ENCODE measurements at places on chromosomes 7 and 10.

GRCh38 chr7:45434167-45434784, 139.9 kb upstream of the ADCY1 start:
- DNase-seq: no peak

DNA sequence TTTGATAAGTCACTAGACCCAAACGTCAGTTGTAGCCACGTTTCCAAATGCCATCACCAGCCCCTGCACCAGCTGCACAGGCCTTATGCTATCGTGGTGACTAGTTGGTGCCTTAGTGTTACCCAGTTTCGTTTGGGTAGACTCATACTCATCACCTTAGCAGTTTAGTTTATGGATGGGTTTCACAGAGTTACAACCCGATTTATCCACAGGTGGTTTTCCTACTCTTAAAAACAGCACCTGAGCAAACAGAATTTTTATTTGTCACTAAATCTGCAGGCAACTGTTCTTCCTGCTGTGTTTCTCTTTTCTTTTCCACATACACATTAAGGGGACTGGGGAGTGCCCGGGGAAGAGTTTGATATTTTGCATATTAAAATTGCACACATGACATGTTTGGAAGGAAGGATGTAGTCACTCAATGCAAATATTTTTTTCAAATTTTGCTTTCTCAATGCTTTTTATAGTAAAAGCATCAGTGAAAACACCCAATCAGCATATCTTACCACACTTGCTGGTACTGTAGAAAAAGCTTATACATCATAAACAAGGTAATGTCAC, 41.6 kb downstream of the PDSS1 start:
- DNase-seq: no peak

GRCh38 chr10:1198453-1199344, 142.5 kb downstream of the WDR37 start:
- no peak for DNase-seq

DNA sequence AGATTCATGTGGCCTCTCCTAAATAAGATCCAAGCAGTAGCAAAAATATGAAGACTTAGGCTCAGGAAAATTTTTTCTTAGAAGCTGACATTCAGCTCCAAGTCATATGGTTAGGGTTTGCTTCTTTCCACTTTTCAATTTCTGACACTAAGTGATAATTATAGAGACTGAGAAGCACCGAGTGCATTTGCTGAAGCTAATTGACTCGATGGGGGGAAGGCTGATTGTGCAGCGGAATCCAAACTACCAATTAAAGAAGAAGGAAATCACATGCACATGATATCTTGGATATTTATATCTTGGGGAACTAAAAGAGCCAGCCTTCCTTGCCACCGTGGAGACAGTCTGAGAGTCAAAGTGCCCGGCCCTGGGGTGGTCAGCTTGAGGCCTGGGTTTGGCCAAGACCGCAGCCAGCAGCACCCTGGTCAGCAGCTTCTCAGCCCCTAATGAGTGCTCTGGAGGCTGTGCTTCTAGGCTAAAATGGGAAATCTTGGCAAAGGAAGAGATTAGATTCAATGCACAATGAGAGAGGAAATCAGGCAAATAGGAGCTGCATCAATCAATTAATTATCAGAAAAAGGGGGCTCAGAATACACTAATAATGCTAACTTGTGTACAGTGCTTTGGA, 589.3 kb downstream of the NRG3 start:
- DNase-seq: no peak

DNA sequence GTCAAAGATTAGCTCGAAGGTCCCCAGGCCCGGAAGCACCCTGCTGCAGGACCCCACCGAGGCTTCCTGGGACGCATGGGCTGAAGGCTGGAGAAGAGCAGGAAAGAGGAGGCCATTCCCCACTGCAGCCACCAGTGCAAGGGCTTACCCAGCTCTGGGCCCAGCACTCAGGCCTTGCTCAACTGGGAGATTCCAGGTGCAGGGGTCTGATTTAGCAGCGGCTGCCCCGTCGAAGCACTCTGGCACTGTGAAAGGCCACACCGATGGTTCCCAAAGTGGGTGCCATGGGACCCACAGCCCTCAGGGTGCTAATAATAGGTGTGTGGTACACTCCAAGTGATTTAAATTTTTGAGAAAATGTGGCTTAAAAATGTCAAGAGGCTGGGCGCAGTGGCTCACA, 130.9 kb downstream of the OAT start:
- DNase-seq: no peak

GRCh38 chr7:129828989-129829736, 123.6 kb downstream of the UBE2H start:
- DNase-seq: no peak

GRCh38 chr7:142925413-142925812, 8.1 kb downstream of the TRPV5 start:
- no peak for DNase-seq

- DNase-seq: no peak
Observed at GRCh38 chr10:26776258-26776657, 78.8 kb downstream of the PDSS1 start.

GRCh38 chr10:49397036-49397999, 1.4 kb upstream of the DRGX start:
- DNase-seq: no peak

GRCh38 chr10:10663622-10664021, 354.1 kb upstream of the CELF2 start:
- DNase-seq: no peak

DNA sequence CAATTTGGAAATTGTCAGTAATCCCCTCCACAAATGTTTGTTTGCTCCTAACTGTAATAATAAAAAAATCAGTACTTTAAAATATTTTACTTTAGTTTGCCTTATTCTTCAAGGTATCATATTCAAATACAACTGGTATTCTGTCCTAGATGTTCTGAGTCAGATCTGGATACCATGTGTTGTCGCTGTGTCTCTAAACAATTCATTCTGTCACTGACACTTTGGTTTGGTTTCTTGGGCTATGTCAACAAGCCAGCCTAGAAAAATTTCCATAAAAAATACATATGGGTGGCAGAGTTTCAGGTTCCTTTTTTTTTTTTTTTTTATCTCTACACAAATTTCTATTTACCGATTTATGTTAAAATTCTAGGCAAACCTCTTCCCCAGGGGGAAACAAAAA, 33.2 kb upstream of the SEMA3D start:
- no peak for DNase-seq

- DNase-seq: no peak
Observed at GRCh38 chr10:89645742-89646172, 715 bp upstream of the PANK1 start.

DNA sequence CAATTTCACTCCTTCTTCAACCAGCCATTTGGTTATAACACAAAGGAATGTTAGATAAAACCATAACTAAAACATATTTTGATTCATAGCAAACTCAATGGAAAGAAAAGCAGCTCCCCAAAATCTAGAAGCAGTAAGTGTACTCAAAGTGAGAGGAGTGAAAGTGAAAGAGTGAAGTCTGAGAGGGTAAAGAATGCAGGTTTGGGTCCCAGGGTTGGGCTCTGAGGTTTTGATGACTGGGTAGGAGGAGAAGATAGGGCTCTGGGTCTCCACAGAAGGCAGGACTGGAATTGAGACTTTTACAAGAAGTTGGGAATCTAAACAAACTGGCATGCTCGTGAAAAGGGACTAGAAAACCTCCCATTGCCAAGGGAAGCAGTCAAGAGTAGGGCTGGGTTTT, 85.4 kb upstream of the RSU1 start:
- no peak for DNase-seq

- DNase-seq: no peak
Observed at GRCh38 chr7:5255832-5256231, 26.9 kb upstream of the SLC29A4 start.

DNA sequence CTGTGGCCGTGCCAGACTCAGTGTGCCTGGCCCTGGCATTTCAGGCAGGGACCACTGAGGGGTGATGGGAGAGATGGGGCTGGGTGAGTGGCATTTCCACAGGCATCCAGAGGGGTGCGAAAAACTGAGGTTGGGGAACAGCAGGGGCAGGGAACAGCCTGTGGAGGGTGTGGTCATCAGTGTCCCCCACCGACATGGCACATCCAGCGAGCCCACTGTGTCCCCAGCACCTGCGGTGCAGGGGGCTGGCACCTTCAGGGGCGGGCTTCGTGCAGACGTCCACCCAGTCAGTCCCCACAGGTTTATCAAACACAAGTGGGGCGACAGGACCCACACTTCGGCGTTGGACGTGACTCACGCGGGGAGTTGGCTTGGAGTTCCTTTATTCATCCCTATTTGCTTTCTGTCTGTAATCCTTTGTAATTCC, 14.8 kb downstream of the CUX1 start:
- no peak for DNase-seq

DNA sequence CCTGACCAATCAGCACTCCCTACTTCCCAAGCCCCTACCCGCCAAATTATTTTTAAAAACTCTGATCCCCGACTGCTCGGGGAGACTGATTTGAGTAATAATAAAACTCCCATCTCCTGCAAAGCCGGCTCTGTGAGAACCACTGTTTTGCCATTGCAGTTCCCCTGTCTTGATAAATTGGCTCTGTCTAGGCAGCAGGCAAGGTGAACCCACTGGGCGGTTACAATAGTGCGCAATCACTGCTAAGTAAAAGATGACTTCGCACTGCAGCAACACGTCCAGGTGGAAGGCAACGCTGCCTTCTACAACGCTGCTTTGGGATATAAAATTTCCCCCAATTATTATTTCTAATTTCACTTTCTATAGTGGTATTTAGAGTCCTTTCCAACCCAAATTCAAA, 8.9 kb downstream of the SLC37A3 start:
- no peak for DNase-seq

DNA sequence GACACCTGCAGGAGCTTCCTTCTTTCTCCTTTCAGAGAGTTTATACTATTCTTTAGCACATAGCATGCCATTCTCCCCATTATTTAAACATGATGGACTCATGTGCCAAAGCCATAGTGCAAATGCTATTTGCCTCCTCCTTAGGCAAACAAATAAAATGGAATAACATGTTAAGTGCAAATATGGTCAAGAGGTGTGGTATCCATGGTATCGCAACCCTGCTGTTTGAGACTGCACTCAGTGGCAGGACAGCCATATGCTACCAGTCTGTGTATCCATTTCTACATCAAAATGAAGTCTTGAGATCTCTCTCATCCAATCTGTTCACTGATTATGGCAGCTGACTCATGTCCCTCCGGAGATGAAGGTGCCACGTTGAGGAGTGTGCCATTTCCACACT, 22.8 kb downstream of the HEPACAM2 start:
- no peak for DNase-seq

DNA sequence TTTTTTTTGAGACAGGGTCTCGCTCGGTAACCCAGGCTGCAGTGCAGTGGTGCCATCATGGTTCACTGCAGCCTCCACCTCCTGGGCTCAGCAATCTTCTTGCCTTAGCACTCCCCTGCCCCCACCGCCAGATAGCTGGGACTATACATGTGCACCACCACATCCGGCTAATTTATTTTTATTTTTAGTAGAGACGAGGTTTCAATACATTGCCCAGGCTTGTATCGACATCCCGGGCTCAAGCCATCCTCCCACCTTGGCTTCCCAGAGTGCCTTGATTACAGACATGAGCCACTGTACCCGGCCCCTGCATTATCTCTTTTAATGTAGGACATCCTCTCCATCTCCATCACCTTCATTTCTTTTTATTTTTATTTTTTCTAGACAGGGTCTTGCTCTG, 213.3 kb downstream of the CUX1 start:
- no peak for DNase-seq

DNA sequence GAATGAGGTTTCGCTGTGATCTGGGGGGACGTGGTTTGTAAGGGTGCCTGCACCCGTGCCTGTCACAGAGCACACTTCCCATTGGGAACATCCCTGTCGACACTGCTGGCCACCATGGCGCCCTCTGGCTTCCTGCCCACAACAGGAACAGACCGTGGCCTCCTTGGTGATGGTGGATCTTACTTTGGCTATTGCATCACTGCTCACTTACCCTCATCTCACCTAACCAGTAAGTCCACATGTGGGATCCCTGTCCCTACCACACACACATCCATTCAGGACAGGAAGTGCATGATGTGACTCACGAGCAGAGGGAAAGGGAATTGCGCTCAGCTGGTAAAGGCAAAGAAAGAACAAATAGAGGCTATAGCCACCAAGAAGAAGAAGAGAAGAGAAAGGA, 26.2 kb upstream of the SEC61G start:
- no peak for DNase-seq

DNA sequence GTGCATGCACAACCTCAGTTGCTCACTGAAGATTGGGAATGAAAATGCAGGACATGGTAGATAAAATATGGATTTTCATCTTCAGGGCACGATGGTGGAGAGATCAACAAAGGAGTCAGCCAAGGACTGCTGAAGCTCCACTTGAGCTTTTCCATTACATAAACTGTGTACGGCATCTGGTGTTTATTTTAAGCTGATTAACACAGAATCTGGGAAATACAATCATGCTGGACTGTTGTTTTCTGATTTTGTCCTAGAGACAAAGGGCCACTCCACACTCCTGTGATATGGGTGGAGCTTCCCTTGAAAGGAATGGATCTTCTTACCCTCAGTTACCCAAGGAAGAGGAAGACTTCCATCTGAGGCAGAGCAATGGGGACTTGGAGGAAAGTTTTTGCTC, 120.6 kb downstream of the SAMD9 start:
- DNase-seq: no peak

DNA sequence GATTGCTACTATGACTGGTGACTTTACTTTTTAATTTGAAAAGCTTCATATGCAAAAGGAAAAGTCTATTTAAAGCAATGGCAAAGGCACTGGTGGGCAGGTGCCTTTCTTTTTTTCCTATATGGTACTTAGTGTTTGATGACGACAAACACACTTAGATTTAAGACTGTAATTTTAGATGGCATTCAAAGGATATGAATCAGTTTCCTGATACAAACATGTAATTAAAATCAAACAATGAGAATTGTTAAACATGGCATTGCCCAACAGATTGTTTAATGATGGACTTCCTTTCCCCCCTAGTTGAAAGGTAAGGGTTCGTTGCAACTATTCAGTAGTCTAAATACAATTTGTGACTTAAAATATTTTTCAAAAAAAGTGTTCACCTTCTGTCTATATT, 106.5 kb upstream of the SEMA3C start:
- DNase-seq: no peak

DNA sequence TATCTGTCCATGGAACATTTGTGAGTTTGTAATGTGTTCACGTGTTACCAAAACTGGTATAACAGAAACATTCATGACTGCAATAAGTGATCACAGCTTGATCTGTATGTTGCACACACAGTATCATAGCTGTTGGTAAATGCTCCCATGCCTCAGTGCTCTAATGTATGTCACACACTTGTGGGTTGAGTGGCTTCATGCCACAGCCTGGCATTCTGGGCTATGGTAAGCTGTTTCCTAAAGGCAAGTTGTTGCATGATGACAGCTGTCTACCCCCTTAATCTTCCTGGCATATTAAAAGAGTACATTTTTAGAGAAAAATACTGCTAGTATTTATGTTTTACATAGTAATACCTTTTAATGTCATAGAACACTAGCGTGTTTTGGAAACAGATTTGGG, 35.2 kb downstream of the PRPF18 start:
- no peak for DNase-seq

- no peak for DNase-seq
Observed at GRCh38 chr10:14074062-14074884, 256.5 kb downstream of the FRMD4A start.

GRCh38 chr10:112356686-112357085, 17.2 kb upstream of the ACSL5 start:
- no peak for DNase-seq

Measured in bone marrow (tissue), 2 donors.